Ovary (tissue), 10 donors: ENCODE measurements at places on chromosomes 16 and 17. TPM values are rescaled to one million over a fixed set of nuclear protein-coding genes. Genes with fewer than 3 reads are reported as not detected.

GRCh38 chr17:74780443-74781238 is 4.5 kb upstream of the NAT9 start:
- DNase-seq, result no peak

DNA sequence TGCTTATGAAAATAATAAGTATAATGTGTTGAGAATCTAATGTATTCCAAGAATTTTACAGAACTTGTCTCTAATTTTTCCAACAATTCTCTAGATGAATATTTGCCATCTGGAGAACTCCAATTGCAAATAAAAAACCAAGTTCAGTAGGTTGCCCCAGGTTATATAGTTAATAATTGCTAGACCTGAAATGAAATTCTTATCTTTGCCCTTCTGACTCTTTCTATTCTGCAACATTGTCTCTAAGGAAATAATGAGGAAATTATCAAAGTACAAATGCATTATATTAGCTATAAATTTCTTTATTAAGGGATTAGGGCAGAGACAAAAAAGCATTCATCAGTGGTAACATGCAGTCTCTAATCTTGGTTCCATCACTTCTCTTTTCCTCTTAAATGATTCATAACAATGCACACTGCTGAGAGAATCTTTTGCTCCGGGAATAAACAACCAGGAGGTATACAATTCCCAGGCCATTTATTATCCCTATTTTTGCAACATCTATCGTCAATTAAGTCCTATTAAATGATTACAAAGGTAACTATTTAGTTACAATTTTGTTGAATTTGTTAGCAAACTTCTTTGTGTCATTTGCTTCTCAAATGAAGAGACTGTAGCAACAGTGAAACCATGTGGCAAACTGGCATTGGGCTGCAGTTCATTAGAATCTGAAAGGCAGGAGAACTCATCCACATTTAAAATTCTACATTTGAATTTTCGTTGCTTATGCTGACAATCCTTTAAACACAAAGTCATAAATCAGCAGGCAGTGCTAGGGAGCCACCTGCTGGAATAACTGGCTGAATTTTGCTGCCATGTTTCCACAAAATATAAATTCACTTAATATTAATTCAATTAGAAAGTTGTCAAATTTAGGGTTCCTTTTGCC is 349.6 kb downstream of the KIF2B start:
- DNase-seq, result no peak

Gene APOH
- total RNA-seq, result not detected

Gene ITGA2B
- total RNA-seq, result 2.4 TPM

- DNase-seq, result no peak
Measured at GRCh38 chr16:17748044-17748719, 277.4 kb upstream of the XYLT1 start.

Gene EPN3
- 33.4 TPM for total RNA-seq
